ENCODE measurements at places on chromosomes 16 and 17.

GRCh38 chr17:46143827-46144236 is 49.4 kb downstream of the KANSL1 start:
- DNase-seq = no peak

DNA sequence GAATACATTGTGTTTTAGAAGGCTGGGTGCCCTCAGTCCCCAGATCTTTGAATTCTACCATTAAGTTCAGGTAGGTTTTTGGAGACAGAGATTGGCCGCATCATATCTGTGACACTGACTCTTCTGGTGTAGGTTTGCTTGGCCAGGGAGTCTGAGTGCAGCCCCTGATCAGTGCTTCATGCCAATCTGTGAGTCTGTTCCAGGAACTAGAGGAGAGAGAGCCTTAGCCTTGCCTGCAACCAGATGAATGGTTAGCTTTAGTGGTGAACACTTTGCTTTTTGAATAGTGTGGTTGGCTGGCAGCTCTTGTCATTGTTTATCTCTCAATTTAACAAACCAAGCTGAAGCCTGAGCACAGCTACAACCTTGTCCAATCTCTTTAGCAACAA is 87.8 kb downstream of the PLXDC1 start:
- no peak for DNase-seq

GRCh38 chr16:30570636-30571444 is 674 bp downstream of the ZNF688 start:
- DNase-seq = no peak

DNA sequence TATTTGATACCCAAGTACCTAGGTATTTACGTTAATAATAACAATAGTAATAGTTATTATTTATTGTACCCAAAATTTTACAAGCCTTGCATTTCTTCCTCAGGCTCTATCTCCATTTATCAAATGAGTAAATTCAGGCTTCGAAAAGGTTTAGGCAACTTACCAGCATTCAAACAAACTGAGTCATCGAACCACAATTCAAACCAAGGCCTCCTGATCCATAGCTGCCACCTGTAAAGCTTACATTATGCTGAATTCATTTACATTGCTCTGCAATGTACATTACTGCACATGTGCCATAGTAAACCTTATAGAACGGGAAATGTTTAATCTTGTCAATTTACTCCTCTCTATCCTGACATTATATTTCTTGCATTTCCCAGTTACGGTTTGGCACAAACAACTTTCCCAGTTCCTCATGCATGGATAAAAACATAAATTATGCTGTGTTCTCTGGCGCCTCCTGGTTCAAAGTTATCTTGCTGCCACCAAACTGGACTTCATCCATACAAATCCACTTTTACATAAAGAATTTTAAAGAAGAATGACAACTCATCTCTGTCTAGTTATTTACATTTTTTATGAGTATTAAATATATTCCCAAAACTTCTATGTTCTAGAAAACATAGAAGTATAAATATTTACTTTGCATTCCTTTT is 360.6 kb upstream of the SOX9 start:
- DNase-seq = no peak

- DNase-seq = no peak
These were observed 5.6 kb downstream of the DECR2 start for GRCh38 chr16:407253-407652.
